ENCODE measurements at places on chromosomes 11 and 22.

- no peak for DNase-seq
These were observed 922 bp upstream of the CSNK1E start for GRCh38 chr22:38317995-38318715.

DNA sequence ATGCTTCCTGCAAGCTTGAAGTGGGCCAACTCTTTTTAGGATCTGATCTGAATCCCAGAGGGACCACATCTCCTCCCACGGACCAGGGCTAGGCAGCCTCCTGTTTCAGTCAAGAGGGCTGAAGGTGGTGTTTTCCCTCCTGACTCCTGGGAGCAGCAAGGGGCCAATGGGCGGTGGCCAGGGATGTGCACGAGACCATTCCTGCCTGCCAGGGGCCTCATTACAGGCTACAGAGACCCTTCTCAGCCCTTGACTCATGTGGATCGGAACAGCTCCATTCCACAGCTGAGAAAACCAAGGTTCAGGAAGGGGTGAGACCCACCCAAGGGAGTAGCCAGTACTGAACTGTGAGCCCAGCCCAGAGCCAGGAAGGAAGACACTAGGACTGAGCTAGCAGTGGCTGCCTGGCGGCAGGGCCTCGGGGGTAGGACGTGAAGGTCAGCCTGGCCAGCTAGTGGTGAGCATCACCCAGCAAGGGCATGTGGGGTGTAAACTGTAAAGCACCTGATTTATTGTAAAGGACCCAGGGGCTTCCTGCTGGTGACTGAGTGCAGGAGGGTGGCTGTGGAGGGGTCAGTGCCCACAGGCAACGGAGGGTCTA is 3.4 kb upstream of the P2RY6 start:
- DNase-seq, result no peak

- DNase-seq, result no peak
These were observed 91.0 kb upstream of the ARHGAP32 start for GRCh38 chr11:129283141-129283540.

DNA sequence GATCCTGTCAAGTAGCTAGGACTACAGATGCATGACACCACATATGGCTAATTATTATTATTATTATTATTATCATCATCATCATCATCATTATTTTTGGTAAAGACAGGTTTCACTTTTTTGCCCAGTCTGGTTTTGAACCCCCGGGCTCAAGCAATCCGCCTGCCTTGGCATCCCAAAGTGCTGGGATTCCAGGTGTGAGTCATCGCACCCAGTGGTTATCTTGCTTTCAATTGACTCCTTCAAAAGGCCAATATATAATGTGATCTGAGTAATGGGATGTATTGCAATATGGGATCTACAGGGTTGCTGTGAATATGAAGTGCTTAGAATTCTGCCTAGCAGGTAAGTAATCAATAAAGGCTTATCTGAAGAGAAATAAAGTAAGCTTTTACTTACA is 221.2 kb downstream of the SBF2 start:
- no peak for DNase-seq

DNA sequence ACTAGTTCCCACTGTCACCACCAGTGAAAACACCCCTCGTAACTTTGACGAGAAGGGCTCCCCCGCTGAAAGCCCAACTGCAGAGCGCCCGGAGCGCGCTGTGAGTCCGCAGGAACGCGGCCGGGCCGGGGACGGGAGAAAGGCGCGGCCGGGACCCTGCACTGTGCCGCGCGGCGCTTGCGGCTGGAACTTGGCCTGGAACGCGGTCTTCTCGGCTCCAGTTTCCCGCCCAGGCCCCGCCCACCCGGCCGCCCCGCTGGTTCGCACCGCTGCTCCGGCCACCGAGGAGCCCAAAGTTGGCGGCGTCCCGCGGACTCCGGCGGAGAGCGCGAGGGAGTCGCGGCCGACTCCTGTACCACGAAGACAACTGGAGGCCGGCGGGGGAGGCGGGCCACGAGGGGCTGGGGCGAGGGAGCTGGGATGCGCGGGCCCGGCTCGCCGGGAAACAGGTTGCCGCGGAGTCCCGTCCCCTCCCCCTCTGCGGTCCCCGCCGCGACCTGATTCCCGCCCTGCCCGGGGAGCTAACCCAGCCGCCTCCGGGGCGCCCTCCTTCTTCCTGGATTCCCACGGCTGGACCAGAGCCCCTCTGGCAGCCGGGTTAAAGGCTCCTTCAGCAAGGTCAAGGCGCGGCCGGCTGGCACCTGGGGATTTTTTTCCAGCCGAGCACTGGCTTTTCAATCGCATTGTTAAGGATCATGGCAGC is 3.4 kb downstream of the TENM4 start:
- no peak for DNase-seq

DNA sequence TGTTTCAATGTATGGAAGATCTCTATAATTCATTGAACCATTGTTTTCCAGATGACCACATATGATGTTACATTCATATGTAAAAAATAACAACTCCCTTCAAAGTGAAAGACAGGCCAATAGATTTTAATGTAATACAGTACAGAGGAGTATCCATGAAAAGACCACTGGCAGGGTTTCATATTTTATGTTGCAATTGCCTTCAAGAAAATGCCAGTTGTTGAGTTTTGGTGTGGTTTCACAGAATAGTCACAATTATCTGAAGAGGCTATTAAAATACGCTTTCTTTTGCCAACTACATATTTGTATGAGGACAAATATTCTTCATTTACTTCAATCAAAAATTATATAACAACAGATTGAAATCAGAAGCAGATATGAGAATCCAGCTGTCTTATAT is 14.3 kb downstream of the AMOTL1 start:
- no peak for DNase-seq

DNA sequence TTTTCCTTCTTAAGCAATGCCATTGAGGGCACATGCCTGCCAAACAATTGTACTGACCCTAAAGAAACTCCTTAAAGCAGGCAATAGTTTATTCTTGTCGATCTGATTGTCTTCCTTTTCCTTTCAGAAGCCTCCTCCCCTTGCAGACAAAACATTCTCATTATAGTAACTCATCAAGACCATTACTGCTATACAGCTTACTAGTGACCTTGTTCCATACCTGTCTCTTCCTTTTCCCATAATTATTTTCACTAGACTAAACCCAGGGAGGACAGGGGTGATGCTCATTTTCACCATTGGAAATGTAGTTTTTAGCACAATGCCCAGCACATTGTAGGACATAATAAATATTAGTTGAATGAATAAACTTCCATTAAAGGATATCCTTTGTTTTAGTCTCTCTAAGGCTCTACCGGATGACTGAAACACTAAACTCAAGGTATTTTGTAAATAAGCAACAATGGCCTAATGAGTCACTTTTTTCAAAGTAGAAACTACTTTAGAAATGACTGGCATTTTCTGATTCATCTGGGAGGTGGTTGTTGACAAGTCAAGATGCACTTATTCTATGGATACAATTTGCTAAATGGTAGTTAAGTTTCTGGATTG is 9.3 kb upstream of the MSANTD4 start:
- DNase-seq, result no peak

DNA sequence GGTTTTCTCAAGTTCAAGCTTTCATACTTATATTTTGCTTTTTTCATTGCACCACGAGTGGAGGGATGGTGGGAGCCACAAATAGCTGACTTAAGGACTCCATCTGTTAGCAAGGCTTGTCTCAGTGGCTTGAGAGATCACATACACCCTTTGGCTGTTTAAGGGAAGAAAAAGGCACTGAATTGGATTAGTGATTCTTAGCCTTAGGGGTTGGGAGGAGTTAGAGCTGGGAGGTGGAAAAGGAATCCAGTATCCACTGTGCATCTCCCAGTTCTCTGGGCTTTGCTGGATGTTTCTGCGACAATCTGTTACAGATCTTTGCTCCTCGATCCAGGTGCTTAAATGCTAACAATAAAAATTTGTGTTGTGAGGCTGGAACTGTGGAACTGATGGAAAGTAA is 593.6 kb downstream of the CNTN5 start:
- DNase-seq, result no peak

GRCh38 chr22:26435327-26436093 is 6.5 kb downstream of the ASPHD2 start:
- no peak for DNase-seq

- DNase-seq, result no peak
These were observed 47.2 kb downstream of the USP28 start for GRCh38 chr11:113828191-113828590.

DNA sequence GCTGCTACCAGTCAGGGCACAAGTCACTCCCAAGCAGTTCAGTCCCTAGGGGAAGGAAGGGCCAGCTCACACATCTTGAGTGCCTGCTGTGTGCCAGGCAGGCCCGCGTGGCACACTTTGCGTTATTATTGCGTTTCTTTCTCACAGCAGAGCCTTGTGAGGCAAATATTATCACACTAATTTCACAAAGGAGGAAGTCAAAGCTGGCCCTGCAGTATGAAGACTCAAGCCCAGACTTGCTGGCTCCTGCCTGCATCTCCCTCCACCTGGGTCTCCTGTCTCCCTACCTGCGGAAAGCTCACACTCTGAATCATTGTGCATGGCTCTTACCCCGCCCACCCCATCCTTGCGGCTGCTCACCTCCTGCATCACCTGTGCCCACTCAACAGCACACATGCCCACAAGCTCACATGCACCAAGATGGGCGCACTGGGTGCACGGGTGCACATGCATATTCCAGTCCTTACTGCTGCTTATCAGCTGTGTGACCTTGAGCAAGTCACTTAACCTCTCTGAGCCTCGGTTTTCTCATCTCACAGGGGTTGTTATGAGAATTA is 31.7 kb upstream of the P2RY2 start:
- no peak for DNase-seq

GRCh38 chr22:37990862-37991261 is 6.5 kb upstream of the SOX10 start:
- DNase-seq, result no peak

- DNase-seq, result no peak
These were observed 48.5 kb upstream of the VPREB1 start for GRCh38 chr22:22196018-22196533.

GRCh38 chr11:8260202-8260966 is 3.3 kb downstream of the LMO1 start:
- no peak for DNase-seq

DNA sequence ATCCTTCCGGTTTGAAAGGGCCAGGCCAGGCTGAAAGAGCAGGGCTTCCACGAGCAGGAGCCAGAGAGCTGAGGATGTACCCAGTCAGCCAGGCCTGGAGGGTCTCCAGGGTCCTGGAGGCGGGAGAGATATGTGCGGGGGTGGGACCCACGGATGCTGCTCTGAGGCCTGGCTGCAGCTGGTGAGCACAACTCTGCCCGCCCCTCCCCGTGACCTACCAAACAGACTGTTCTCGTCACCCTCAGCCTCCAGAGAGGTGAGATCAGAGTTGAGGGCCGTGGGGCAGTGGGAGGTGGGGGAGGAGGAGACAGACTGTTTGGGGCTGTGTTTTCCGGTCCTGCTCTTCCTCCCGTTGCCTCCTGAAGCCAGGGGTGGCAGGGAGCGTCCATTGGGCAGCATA is 42.2 kb downstream of the TRIOBP start:
- no peak for DNase-seq

DNA sequence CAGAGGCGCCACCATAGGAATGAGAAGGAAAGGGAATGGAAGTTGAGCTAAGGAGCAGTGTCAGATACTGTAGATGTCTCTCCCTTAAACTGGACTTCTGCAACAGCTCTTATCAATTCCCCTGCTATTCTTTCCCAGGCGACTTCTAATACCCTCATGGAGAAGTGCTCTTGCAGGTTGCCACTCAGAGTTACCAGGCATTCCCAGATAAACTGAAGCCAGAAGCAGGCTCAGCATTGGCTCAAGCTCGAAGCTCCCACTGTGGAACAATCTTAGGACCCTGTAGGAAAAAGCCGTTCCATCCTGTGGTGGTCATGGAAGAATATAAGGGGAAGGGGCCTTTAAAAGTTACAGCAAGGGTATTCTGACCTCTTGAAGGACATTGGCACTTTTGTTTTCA is 208.7 kb upstream of the PLET1 start:
- no peak for DNase-seq

DNA sequence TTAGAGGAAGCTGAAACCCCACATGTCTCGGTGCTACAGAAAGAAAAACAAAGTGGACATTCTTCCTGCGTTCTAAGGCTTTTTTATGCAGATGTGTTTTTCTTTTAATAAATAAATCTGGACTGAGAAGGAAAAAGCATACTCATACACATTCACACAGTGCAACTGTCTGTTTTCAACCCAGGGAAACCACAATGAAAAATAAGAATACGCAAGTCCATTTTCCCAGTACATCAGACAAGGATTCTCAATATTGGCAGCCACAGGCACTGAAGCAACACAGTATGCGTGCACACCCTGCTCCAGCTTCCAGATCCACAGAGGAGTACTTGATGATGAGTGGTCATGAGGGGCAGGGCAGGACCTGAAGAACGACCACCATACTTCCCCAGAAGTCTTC is 86.9 kb downstream of the ETS1 start:
- DNase-seq, result no peak

DNA sequence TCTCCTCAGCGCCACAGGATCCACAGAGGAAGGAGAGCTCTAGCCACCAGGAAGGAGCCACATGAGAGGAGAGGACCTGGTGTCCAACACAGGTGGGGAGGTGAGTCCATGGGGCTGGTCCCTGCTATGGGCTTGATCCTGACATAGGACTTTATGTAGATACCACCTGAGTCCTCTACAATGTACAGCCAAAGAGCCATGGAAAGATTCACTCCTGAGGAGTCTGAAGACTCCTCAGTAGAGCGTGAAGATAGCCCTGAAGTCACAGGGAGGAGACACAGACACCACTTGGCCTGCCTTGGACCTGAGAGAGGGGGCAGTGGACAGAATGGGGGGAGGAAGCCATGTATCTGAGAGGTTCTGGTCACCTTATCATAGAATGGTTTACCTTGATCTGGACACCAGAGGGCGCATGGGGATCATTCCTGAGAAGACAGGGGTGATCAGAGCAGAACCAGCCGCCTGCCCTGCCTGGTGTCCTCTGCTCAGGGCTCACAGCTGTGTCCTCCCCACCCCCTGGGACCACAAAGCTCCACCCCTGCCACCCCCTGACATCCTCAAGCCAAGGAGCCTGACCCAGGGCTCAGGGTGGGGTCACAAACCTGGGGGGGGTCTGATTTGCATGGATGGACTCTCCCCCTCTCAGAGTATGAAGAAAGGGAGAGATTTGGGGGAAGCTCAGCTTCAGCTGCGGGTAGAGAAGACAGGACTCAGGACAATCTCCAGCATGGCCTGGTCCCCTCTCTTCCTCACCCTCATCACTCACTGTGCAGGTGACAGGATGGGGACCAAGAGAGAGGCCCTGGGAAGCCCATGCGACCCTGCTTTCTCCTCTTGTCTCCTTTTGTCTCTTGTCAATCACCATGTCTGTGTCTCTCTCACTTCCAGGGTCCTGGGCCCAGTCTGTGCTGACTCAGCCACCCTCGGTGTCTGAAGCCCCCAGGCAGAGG is 77.0 kb downstream of the ZNF280B start:
- DNase-seq, result no peak

- DNase-seq, result no peak
These were observed 32.6 kb upstream of the CRYBB3 start for GRCh38 chr22:25167082-25167481.

- DNase-seq, result peak; percentile 13
These were observed 30.2 kb upstream of the APOBEC3A start for GRCh38 chr22:38927033-38927781.
